ENCODE measurements at places on chromosomes 6 and 20.

DNA sequence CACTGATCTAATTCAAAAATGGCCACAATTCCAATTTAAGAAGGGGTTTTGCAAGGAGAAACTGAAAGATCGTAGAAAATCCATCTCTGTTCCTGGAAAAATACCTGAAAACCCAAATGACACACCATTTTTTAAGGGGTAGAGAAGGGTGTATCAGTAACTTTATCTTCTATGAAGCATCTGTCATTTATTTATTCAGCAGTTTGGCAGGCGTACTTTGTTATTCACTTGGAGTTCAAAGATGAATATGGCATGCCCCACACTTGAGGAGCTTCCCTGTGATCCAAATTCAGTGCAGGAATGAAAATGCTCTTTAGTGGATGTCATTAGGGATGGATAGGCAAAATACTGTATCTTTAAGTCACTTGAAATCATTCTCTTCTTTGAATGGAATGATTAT is 7.2 kb downstream of the HINT3 start:
- no peak for DNase-seq

DNA sequence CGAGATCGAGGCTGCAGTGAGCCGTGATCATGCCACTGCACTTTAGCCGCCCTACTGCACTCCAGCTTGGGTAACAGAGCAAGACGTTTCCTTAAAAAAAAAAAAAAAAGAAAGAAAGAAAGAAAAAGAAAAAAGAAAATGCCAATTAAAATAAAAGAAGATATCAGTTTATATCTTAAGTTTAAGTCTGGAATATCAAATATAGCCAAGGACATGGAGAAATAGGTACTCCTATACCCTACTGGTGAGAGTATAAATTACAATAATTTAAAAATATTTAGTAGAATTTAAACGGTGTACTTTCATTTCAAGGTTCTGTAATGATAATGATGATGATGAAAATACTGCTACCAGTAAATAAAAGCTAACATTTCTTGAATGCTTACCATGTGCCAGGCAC is 3.8 kb upstream of the TRIM31 start:
- DNase-seq: no peak

GRCh38 chr6:46684771-46685170 is 2.9 kb upstream of the TDRD6 start:
- no peak for DNase-seq

GRCh38 chr6:21079468-21080048 is 514.0 kb upstream of the SOX4 start:
- DNase-seq: no peak

GRCh38 chr6:113651120-113651519 is 206.0 kb upstream of the MARCKS start:
- no peak for DNase-seq

DNA sequence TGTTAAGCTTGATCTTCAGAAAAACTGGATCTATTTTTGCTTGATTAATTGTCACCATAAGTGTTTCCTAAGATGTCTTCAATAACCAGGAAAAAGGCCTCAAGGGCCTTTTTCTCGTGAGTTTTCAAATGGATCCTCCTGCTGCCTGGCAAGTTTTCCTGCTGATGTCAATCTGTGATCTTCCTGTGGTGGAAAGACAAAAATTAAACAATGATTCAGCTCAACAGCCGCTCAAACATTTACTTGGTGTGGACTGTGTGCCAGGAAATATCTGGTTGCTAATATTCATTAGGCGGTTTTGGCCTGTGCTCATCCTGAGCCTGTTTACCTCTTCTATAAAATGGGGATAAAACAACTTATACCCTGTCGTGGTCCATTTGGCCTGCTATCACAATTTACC is 35.4 kb upstream of the SSTR4 start:
- DNase-seq: no peak

GRCh38 chr6:120202878-120203277 is 853.3 kb upstream of the MAN1A1 start:
- DNase-seq: no peak

GRCh38 chr20:25356271-25356933 is 34.2 kb downstream of the ABHD12 start:
- DNase-seq: no peak
